ENCODE measurements at places on chromosomes 6 and 20. TPM values are rescaled to one million over a fixed set of nuclear protein-coding genes. Genes with fewer than 3 reads are reported as not detected.

- DNase-seq = no peak
- H3K27me3 ChIP-seq = no peaks in the 10 kb centered on the region
- H3K4me3 ChIP-seq = peak overlapping the region; percentile 17
- peak overlapping the region; percentile 86 for H3K27ac ChIP-seq
- peaks cover 3% of the 10 kb centered on the region for H3K4me1 ChIP-seq
- no peaks in the 10 kb centered on the region for H3K36me3 ChIP-seq
Measured at GRCh38 chr6:42820512-42821340, 38.9 kb downstream of the BICRAL start.

REM1 gene
- total RNA-seq = 3.4 TPM

DNA sequence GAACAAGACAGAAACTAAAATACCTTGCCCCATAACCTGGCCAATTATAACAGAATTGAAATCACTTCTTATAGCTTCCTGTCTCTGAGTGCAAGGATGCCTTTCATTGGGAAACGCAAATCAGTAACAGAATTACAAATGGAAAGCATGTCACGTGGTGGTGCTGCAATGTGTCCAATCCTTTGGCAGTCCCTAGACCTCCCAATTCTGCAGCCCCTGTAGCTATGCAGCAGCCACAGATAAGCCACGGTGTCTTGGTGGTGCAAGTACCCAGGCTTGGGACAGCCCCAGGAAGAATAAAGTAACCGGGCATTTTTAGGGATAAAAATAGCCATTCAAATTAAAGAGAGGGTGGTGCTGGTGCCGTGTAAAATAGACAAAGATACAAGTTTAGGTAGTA, 134.6 kb upstream of the CCN2 start:
- no peak for DNase-seq
- H3K36me3 ChIP-seq = no peaks in the 10 kb centered on the region
- H3K27ac ChIP-seq = no peak overlapping the region
- H3K27me3 ChIP-seq = no peaks in the 10 kb centered on the region

RAB23 gene
- 10.8 TPM for total RNA-seq

CALHM4 gene
- not detected for total RNA-seq

DNA sequence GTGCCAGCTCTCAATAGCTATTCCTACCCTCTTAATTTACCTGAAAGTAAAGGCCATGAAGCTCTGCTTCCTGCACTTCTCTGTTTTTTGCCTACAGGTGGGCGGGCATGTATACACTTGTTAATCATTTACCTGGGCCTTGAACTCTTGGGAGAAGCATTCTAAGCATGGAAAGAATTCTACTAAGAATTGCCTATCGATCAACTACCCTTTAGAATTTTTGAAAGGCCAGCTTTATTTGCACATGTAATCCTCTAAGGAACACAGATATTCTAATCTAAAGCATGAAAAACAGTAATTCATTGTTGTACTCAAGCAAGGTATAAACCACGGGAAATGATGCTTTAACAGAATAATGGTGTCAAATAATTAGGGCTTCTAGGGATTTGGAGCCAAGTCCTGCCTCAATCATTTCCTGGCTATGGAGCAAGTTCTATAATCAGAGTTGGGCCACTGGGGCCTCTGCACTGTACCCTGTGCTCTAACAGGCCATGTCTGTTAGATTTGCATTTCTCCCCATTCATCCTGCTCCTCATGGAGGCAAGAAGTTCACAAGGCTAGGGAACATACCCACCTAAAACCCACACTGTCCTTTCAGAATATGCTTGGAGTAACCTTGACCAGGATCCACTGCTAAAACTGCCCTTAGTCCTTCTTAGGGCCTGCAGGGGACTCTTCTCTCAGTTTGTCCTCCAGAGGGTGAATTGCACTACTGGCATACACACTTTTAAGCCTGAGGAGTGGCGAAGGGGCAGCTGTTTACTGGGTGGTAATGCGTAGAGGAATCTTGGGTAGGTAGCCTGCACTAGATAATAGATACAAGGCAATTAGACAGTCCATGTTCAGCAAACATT, 276.4 kb upstream of the JAG1 start:
- H3K4me1 ChIP-seq = no peaks in the 10 kb centered on the region
- H3K27ac ChIP-seq = no peak overlapping the region
- no peaks in the 10 kb centered on the region for H3K27me3 ChIP-seq
- H3K4me3 ChIP-seq = no peak overlapping the region
- DNase-seq = no peak
- H3K36me3 ChIP-seq = no peaks in the 10 kb centered on the region

PKIB gene
- 33.5 TPM for total RNA-seq

DDO gene
- 1.6 TPM for total RNA-seq

DNA sequence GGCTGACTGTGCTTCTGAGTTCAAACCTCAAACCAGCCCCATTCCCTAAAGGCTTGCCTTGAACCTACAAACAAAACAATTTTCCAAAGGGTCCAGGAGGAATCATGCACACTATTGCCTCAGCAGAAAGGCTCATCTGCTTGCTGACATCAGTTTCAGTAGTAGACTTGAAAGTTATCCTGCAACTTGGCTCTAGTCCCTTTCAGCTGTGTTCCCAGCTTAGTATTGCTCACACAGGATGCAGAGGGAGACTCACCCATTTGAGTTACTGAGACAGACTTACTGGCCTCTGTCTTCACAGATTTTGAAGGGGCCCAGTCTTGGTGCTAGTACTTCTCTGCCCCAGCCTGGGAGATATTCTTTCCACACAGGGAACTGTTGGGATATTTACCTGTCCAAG, 38.5 kb upstream of the TFB1M start:
- no peaks in the 10 kb centered on the region for H3K4me1 ChIP-seq
- H3K4me3 ChIP-seq = no peak overlapping the region
- H3K27ac ChIP-seq = no peak overlapping the region
- no peaks in the 10 kb centered on the region for H3K27me3 ChIP-seq
- DNase-seq = no peak
- H3K36me3 ChIP-seq = no peaks in the 10 kb centered on the region

GRCh38 chr20:10987651-10988383, 314.0 kb upstream of the JAG1 start:
- no peak overlapping the region for H3K27ac ChIP-seq
- H3K36me3 ChIP-seq = no peaks in the 10 kb centered on the region
- H3K4me3 ChIP-seq = no peak overlapping the region
- DNase-seq = no peak

DNA sequence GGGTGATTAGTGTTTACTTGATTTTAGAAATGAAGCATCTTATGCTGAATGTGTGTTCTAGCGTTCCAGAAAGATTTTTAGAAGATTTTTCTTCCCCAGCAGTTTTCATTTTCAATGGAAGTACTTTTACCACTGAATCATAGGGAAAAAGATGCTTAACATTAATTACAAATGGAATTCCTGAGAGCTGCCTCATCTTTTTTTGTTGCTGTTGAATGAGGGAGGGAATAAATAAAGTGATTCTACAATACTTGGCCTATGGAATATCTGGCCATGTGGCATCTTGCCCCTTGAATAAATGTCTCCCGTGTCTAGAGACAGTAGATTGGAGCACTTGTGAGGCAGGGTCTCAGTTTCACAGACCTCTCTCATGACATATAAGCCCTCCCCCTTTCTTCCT, 44.1 kb upstream of the SLC22A1 start:
- H3K4me3 ChIP-seq = no peak overlapping the region
- DNase-seq = no peak
- H3K4me1 ChIP-seq = no peaks in the 10 kb centered on the region
- H3K36me3 ChIP-seq = no peaks in the 10 kb centered on the region
- no peaks in the 10 kb centered on the region for H3K27me3 ChIP-seq
- H3K27ac ChIP-seq = no peak overlapping the region

- no peaks in the 10 kb centered on the region for H3K27me3 ChIP-seq
- no peak overlapping the region for H3K27ac ChIP-seq
- H3K4me3 ChIP-seq = no peak overlapping the region
- H3K4me1 ChIP-seq = peaks cover 7% of the 10 kb centered on the region
Measured at GRCh38 chr20:839015-839414, 5.5 kb downstream of the FAM110A start.

RPS18 gene
- total RNA-seq = 4,287 TPM

GRCh38 chr20:48690888-48691287, 136.9 kb downstream of the PREX1 start:
- no peaks in the 10 kb centered on the region for H3K27me3 ChIP-seq
- no peak overlapping the region for H3K27ac ChIP-seq
- peaks cover 3% of the 10 kb centered on the region for H3K4me1 ChIP-seq

LY6G6F gene
- not detected for total RNA-seq

DNA sequence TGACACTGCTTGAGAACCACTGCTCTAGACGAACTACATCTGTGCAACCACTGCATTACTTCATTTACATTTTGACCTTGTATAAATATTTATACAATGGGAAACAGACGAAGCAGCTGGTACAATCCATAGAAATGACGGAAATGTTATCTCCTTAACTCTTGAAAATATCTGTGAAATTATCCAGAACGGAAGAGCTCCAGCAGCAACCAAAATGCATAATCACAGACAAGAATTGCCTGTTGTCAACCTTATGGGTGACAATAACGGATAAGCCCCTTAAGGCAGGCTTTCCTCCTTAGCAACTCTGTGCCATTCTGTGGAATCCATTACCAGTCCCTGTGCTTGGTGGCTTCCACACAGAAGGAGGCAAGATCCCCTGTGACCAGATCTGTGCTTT, 115.4 kb downstream of the DTNBP1 start:
- H3K4me1 ChIP-seq = no peaks in the 10 kb centered on the region
- no peaks in the 10 kb centered on the region for H3K36me3 ChIP-seq

DNA sequence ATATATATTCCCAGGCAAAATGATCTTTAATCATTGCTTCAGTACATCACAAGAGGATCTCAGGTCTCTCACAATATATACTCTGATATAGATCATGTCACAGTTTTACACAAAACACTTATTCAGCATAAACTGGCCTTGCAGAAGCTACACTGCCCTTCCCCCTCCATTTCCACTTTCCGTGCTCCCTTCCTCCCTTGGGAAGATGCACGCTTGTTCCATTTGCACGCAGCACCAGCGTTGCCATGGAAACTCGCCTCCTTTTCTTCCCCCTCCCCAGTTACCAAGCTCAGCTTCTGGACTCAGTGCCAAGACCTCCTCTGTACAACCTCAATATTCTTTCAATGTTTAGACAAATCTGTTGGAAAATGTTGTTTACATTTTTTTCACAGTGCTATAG, 154.6 kb downstream of the RFPL4B start:
- H3K27me3 ChIP-seq = no peaks in the 10 kb centered on the region
- H3K36me3 ChIP-seq = no peaks in the 10 kb centered on the region
- no peak overlapping the region for H3K4me3 ChIP-seq
- no peaks in the 10 kb centered on the region for H3K4me1 ChIP-seq

- H3K4me3 ChIP-seq = no peak overlapping the region
- H3K27ac ChIP-seq = no peak overlapping the region
- no peaks in the 10 kb centered on the region for H3K4me1 ChIP-seq
- no peak for DNase-seq
- H3K27me3 ChIP-seq = no peaks in the 10 kb centered on the region
- no peaks in the 10 kb centered on the region for H3K36me3 ChIP-seq
Measured at GRCh38 chr6:40166963-40167362, 232.7 kb upstream of the MOCS1 start.

OVOL2 gene
- total RNA-seq = not detected

LTA gene
- not detected for total RNA-seq

KPNA5 gene
- total RNA-seq = 10.8 TPM

GRCh38 chr6:36826520-36827227, 12.6 kb downstream of the CPNE5 start:
- no peaks in the 10 kb centered on the region for H3K36me3 ChIP-seq
- H3K4me1 ChIP-seq = peaks cover 9% of the 10 kb centered on the region
- H3K27ac ChIP-seq = peak overlapping the region; percentile 36
- DNase-seq = no peak
- no peaks in the 10 kb centered on the region for H3K27me3 ChIP-seq
- H3K4me3 ChIP-seq = no peak overlapping the region

- H3K4me3 ChIP-seq = no peak overlapping the region
- DNase-seq = no peak
- H3K27ac ChIP-seq = no peak overlapping the region
- no peaks in the 10 kb centered on the region for H3K36me3 ChIP-seq
- H3K4me1 ChIP-seq = no peaks in the 10 kb centered on the region
Measured at GRCh38 chr6:154605178-154605881, 94.8 kb upstream of the CNKSR3 start.

GRCh38 chr6:5461365-5461764, 200.1 kb downstream of the FARS2 start:
- no peak overlapping the region for H3K4me3 ChIP-seq
- no peaks in the 10 kb centered on the region for H3K27me3 ChIP-seq
- peak overlapping the region; percentile 85 for H3K27ac ChIP-seq
- no peaks in the 10 kb centered on the region for H3K36me3 ChIP-seq

- no peak for DNase-seq
- no peaks in the 10 kb centered on the region for H3K36me3 ChIP-seq
- H3K27me3 ChIP-seq = no peaks in the 10 kb centered on the region
Measured at GRCh38 chr20:5090191-5090590, 29.6 kb downstream of the PCNA start.

- no peak overlapping the region for H3K4me3 ChIP-seq
- no peak for DNase-seq
- H3K4me1 ChIP-seq = no peaks in the 10 kb centered on the region
- H3K36me3 ChIP-seq = no peaks in the 10 kb centered on the region
- H3K27me3 ChIP-seq = no peaks in the 10 kb centered on the region
Measured at GRCh38 chr20:9758752-9759151, 80.1 kb downstream of the PAK5 start.

ZNF512B gene
- 9.2 TPM for total RNA-seq

GRCh38 chr20:43534016-43534415, 24.8 kb upstream of the SGK2 start:
- H3K4me3 ChIP-seq = no peak overlapping the region
- H3K4me1 ChIP-seq = no peaks in the 10 kb centered on the region
- DNase-seq = no peak
- no peak overlapping the region for H3K27ac ChIP-seq
- H3K36me3 ChIP-seq = no peaks in the 10 kb centered on the region

BPIFA1 gene
- total RNA-seq = not detected

GRCh38 chr6:50922579-50923525, 104.2 kb downstream of the TFAP2B start:
- no peaks in the 10 kb centered on the region for H3K36me3 ChIP-seq
- DNase-seq = no peak
- no peaks in the 10 kb centered on the region for H3K4me1 ChIP-seq
- H3K27ac ChIP-seq = no peak overlapping the region

GRCh38 chr6:133130863-133131262, 110.3 kb upstream of the EYA4 start:
- H3K27me3 ChIP-seq = no peaks in the 10 kb centered on the region
- H3K4me3 ChIP-seq = no peak overlapping the region
- no peaks in the 10 kb centered on the region for H3K36me3 ChIP-seq
- no peak for DNase-seq
- no peak overlapping the region for H3K27ac ChIP-seq

- no peaks in the 10 kb centered on the region for H3K36me3 ChIP-seq
- peak within 1 kb of the TSS; percentile 56 for H3K4me3 ChIP-seq
- peak; percentile 80 for DNase-seq
- peaks cover 45% of the 10 kb centered on the region for H3K27me3 ChIP-seq
- no peak within 1 kb of the TSS for H3K27ac ChIP-seq
Measured at GRCh38 chr6:27312146-27312949, at the start of gene POM121L2. POM121L2 (minus strand) TSS chr6:27312273; CDS start chr6:27312170, 103 bp downstream.

SRMS gene
- total RNA-seq = 0.59 TPM

Data from breast epithelium (tissue), 4 donors.